ENCODE measurements at places on chromosomes 6 and 20.

GRCh38 chr20:22384978-22385377 lies 199.4 kb downstream of the FOXA2 start:
- DNase-seq, result no peak

DNA sequence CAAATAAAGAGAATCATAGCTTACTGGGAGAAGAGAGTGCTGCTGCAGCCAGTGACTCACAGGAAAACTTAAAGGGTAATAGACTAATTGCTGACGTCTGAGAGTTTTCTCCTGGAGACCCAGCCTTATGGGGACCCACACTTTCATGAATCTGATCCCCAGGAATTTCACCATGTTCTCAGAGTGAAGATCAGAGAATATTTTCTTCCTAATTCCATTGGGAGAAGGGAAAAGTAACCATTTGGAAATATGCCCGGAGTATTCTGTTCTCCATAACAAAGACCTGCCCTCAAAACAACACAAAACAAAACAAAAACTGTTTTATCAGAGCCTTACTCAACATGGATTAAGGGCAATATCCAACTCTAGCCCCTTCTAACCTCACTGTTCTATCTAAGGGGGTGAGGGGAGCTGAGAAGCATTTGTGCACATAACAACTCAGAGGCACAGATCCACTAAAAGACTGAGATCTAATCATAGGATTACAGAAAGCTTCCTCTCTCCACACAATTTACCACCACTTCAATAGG lies 168.2 kb upstream of the SSTR4 start:
- DNase-seq, result no peak

DNA sequence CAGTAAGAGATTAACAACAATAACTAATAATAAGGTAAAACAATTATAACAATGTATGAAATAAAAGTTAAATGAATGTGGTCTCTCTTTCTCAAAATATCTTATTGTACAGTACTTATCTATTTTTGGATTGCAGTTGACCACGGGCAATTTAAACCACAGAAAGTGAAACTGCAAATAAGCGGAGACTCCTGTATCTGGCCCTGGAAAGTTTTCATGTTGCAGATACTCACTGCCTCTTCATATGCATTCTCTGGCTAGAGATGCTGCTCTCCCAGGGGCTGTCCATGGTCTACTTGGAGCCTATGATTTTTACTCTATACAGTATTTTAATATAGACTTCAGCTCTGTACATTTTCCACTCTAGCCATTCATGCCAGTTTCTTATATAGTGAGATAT lies 230.8 kb downstream of the FUT9 start:
- no peak for DNase-seq

DNA sequence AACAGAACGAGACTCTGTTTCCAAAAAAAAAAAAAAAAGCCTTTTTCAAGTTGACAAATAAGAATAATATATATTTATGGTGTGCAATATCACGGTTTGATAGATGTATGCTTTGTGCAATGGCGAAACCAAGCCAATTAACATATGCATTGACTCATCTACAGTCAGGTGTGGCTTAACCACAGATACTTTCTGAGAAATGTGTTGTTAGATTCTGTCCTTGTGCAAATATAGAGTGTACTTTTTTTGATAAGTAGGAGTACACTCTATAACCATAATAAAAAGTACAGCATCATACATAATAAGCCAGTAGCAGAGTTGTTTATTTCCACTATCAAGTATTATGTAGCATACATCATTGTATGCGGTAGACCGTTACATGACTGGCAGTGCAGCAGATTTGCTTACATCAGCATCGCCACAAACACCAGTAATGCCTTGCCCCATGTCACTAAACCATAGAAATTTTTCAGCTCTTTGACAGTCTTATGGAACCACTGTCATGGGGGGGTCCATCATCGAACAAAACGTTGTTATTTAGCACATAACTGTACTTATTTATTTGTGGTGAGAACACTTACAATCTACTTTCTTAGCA lies 59.2 kb downstream of the TMEM170B start:
- DNase-seq, result no peak

DNA sequence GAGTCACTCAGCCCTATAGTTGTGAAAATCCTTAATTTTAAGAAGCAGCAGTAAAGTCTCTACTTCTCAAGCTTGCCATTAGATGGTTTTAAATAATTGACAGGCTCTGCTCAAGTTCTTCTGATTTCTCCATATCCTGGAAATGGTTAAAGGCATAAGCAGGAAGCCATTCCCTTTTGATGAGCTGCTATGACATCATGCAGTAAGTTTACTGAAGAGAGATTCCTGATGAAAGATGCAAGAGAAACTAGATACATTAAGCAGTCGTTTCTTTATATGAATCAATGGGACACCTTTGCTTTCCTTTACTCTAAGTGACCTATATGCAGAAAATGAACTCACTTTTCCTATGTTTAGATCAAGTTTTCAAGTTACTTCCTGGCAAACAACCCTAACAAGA lies 9.8 kb downstream of the POPDC3 start:
- DNase-seq, result no peak

DNA sequence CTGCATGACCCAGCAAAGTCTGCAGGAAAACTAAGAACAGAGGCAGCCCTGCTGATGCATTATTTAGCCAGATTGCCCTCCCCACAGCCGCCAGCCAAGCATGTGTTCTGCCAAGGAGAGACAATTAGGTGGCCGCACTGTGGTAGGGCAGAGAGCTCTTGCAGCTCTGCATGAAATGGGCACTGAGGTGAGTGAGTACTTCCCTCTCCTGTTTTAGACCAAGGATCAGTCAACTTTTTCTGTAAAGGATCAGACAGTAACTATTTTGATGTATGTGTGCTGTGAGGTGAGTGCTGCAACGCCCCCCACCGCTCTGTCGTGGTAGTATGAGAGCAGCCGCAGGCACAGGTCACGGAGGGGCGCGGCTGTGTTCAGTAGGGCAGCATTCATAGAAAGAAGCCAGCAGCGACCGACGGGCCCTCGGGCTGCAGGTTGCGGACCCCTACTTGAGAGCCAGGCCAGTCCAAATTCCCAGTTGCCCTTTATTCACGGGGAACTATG lies 23.8 kb upstream of the FAM50B start:
- no peak for DNase-seq

- DNase-seq, result no peak
Observed at GRCh38 chr6:39074486-39074885, 25.9 kb downstream of the GLP1R start.

DNA sequence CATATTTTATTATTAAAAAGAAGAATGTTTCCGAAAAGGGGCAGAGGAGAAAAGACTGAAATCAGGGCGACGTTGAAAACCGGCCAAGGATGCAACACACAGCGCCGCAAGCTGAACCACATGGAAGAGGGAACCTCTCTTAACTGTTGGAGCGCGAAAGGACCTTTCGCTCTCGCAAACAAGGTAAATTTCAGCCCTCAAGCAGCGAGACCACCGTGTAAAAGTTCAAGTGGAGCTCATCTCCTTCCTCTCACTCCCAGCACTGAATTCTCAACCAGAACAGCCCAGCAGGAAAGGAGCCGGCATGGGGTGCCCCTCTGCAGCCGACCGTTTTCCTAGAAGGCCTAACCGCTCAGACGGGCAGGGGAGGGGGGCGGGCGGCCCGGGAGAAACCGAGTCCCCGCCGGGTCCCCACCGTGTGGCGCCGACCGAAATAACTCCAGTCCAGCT lies 621 bp downstream of the GPR63 start:
- DNase-seq, result no peak

- no peak for DNase-seq
Observed at GRCh38 chr6:119325559-119326265, 23.8 kb downstream of the MAN1A1 start.

DNA sequence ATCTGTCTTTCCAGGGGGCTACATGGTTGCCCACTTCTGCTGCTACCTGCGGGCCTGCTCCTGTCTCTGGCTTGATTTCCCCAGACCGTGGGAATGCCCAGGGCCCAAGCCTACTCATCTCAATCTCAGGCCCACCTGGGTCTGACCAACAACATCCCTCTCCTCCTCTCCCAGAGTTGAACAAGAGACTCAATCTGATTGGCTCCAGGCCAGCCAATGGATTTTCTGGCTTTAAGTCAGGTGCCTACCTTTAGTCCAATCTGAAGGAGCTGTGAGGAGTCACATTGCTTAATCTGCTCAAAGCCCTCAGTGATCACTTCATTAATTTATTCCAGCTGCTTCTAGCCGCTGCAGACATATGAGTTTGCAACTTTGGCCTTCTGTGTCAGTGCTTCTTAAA lies 162.4 kb upstream of the KCNG1 start:
- no peak for DNase-seq

DNA sequence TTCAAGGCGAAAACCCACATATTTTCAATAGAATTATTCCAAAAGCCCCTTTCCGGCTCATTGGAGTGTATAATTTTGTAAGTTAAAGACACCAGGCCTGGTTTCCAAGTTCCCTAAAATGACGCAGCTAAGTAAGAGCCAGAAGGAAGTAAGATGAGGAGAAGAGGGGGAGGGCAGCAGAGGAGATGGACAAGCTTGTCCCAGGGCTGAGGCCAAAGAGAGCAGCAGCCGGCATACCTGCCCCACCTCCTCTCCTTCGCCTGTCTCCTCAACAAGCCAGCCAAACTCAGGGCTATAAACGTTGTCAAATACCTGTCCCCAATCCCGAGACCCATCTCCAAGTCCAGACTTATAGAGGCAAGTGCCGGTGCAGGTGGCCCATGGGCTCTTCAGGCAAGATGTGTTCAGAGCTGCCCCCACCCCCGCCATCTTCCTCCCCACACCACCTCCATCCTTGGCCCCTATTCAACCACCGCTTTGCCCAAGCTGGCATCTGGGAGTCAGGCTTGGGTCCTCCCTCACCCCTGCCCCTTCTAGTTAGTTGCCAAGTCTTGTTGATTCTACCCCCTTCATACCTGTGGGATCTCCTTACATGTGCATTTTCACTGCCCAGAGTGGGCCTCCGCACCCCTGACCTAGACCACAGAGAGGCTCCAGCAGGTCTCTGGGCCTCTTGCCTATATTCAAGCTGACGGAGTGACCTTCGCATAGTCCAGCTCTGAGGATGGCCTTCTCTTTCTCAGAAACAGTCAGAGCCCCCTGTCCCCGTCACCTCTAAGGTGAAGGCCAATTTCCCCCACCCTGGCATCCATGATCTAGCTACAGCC lies 75.7 kb upstream of the SIRPA start:
- DNase-seq, result no peak

DNA sequence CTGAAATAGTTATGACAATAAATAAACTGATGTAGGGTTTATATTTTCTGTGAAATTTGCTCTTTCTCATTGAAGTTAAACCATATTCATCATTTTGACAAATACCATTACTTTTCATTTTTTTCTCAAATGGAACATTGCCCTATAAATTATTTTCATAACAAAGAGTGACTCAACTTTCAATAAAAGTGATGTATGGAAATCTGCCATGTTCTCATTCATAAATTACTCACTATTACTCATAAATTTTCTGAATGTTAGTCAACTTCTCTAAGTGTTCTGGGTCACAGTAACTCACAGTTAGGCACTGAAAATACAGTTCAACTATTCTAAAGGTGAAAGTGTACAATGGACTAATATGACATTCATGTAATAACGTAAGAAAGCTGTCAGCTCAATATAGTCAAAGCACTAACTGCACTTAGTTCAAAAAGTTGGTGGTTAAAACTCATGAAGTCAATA lies 19.0 kb upstream of the STX11 start:
- no peak for DNase-seq

GRCh38 chr6:11042750-11043377 lies 1.2 kb downstream of the ELOVL2 start:
- DNase-seq, result no peak

DNA sequence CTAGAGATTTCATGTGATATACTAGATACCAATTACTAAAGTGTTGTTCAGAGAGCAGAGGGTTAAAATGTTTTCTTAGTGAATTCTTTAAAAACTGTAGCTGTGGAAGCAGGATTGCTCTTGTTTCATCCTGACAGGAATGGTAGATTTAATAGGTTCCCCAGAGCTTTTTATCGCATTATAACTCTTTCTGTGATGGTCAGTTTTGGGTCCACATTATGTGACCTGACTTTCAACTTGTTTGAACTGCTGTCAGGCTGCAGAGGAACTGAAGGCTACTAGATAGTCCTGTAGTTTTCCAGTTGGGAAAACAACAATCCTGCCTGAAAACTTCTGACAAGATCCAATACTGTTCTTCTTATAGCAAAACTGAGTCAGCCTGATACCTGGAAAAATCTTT lies 329.3 kb upstream of the FLRT3 start:
- DNase-seq, result no peak

GRCh38 chr6:11428895-11429294 lies 108.7 kb upstream of the TMEM170B start:
- no peak for DNase-seq

- DNase-seq, result no peak
Observed at GRCh38 chr6:89409461-89410035, 2.5 kb downstream of the RRAGD start.

GRCh38 chr6:137233911-137234863 lies 15.0 kb upstream of the IFNGR1 start:
- peak; percentile 42 for DNase-seq

GRCh38 chr20:50980851-50981713 lies 22.5 kb downstream of the MOCS3 start:
- DNase-seq, result peak; percentile 61

GRCh38 chr6:14192216-14192788 lies 74.7 kb downstream of the CD83 start:
- DNase-seq, result no peak

DNA sequence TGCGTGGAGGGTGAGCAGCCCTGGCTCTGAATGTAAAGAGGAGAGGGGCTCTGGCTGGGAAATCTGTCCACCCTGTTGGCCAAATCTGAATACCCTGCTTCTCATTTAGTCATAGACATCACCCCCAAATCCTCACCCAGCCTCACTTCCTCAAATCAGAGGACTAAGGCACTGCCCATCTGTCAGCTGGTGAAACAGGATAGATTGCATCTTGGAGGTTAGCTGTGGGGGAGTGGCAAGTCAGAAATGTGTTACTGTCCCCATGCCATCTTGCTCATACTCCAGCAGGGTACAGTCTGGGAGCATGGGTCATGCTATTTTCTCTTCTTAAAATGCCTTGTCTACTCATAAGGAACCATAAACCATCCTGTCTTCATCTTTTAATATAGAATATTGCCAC lies 9.5 kb upstream of the DTNBP1 start:
- no peak for DNase-seq

- DNase-seq, result no peak
Observed at GRCh38 chr6:151141685-151142084, 98.1 kb upstream of the AKAP12 start.

- DNase-seq, result no peak
Observed at GRCh38 chr6:49513153-49513989, 13.6 kb downstream of the GLYATL3 start.

GRCh38 chr6:144062786-144063185 lies 32.6 kb downstream of the SF3B5 start:
- DNase-seq, result no peak

All from CD4-positive, alpha-beta T cell treated with Interleukin-15 for 4 hours (primary cell).